AG08395 (cell line): ENCODE measurements at places on chromosomes 11 and 22.
A peak's percentile ranks its signal among the peaks of the same experiment; 100 is the strongest.

GRCh38 chr11:69918938-69919650 lies 99.9 kb upstream of the FGF3 start:
- DNase-seq, result peak; percentile 76

- DNase-seq, result no peak
Observed at GRCh38 chr22:49671331-49672013, 156.2 kb downstream of the BRD1 start.

DNA sequence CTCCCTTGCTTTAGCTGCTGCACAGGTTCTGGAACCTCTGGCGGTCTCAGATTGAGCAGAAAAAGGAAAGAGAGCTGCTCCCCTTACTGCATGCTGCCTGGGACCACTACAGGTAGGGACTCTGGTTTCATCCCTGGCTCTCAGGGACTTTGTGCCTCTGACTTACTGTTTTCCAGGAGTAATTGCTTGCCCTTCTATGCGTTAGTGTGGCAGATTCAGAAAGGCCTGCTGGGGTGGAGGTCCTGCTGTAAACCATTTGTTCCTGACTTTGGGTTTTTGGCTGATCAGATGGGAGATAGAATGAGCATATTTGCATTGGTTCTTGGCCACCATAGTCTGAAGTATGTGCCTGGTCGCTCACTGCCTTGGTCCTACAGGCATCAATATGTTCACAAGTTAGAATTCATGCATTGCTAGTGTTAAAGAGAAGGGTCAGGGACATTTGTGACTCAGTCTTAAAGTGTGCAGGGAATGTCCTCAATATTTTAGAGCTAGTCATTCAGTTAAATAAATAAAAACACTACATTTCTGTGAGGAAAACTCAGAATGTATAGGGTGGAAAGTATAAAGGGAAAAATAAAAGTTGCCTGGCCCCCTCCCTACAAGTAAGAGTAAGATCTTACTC lies 78.0 kb downstream of the PISD start:
- DNase-seq, result peak; percentile 56

GRCh38 chr11:110862407-110862806 lies 150.2 kb upstream of the ARHGAP20 start:
- no peak for DNase-seq

DNA sequence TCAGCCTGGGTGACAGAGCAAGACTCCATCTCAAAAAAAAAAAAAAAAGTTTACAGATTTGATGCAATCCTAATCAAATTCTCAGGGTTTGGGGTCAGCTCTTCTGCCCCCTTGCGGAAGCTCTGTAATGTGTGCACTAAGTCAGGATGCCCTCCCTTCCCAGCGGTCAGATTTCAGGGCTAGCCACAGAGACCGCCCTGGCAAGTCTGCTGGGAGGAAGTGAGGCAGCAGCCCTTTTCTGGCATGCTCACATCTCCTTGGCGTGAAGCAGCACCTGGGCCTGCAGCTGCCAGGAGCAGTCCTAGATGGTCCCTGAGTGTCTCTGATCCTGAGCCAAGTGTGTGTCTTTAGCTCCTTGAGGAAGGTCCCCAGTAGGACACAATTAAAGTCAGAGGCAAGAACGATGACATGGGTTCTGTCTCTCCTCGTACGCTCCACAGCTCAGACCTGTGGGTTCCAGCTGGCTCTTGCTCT lies 10.9 kb upstream of the APOBEC3C start:
- DNase-seq, result peak; percentile 92

- peak; percentile 84 for DNase-seq
Observed at GRCh38 chr11:116882386-116882785, 45.0 kb upstream of the APOA1 start.

DNA sequence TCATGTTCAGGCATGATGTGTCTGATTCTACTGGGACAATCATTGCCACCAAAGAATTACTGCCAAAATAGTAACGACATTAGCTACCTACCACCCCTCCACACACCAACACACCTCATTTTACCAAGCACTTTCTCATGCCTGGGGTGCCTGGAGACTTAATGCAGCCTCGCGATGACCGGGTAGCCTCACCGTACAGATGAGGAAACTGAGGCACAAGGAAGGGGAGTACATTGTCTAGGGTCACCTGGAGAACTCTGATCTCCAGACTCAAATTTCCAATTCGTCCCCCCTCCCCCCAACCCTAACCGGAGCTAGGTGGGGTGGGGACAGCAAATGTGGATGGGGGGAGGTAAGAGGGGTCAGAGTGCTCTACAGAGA lies 2.7 kb upstream of the RTN4RL2 start:
- no peak for DNase-seq

DNA sequence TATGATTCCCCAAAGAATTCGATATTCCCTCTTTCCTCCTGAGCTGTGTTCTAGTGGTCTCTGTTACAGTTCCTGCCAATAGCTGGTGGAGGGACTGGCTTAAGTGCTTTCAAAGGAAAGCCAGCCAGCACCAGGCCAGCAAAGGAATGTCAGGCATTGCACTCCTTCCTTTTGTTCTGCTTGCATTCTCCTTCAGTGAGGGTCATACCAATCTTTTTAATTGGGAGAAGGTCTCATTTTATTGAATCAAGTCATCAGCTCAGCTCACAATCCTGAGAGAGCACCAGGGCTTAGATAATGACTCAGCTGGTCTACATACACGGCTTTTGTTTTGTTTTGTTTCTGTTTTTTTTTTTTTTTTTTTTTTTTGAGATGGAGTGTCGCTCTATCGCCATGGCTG lies 222.9 kb downstream of the NAV2 start:
- DNase-seq, result peak; percentile 86

- no peak for DNase-seq
Observed at GRCh38 chr11:40816976-40817375, 642.5 kb downstream of the LRRC4C start.

- no peak for DNase-seq
Observed at GRCh38 chr11:104705490-104706190, 192.6 kb downstream of the CASP12 start.

DNA sequence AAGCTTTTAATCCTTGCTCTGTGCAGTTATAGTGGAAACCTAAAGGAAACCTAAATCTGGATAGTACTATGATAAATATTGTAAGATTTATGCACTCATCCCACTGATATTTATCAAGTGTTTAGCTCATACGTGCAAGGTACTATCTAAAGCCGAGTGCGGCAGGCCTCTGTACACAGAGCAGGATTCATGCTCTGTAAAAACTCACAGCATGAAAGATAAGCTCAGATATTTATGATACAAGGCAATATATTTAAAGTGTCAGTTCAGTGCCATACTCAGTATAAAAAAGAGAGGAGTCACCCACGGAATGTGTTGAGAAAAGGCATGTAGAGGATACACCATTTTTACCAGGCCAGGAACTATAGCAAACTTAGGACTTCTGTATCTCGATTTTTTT lies 66.2 kb downstream of the MAML2 start:
- DNase-seq, result no peak

- peak; percentile 29 for DNase-seq
Observed at GRCh38 chr11:27722953-27723344, 22.7 kb upstream of the BDNF start.

DNA sequence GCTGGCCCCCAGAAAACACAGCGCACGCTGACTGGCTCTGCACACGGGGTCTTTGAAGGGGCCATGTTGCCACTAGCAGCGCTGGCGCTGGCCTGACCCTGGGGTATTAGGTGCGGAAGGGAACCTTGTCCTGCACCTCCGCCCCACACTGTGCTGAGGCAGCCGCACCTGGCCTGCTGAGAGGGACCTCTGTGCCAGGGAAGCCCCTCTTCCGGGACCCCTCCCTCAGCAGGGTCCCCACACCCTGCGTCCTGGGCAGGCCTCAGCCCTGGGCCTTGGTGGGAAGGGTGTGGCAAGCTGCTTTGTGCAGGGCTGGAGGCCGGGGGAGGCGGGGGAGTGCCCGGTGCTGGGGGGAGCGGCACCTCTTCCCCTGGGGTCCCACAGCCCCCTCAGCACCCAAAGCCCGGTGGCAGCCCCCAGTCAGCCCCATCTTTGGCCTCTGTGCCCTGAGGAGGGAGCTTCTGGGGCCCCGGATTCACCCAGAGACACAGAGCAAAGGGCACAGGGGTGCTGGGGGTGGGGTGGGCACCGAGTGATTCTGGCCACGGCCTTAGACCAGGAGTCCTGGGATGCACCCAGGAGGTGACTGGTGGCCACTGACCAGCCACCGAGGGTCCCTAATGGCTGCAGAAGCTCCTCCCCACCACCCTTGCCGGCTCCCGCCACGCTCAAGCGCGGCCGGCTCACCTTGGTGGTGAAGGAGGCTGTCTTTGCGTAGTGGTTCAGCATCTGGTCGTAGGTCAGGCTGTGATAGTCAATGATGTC lies 11.4 kb downstream of the TTLL8 start:
- no peak for DNase-seq

DNA sequence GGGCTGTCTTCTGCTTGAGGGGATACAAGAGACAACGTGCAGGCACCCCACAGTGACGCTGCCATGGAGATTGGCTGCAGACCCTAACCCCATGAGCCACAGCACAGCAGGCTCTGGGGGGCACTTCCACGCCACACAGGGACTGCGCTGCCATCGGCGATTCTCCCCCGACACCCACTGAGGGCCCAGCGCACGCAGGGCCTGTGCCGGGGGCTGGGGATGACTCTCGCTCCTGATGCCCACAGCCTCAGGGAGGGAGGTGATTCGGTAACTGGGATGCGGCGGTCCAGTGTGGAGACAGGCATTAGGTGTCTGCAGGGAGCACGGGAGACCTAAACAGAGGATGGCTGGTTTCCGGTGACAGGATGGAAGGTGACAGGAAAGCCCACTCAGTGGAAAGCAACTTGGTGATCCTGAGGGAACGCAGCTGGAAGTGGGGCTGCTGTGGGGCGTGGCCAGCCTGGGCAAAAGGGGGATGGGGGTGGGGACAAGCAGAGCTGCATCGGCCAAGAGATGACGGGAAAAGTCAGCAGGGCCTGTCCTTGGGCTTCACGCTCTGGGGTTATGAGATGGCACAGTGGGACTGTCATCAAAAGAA lies 37.7 kb downstream of the EFCAB6 start:
- DNase-seq, result no peak

- no peak for DNase-seq
Observed at GRCh38 chr11:6300325-6300724, 20.0 kb downstream of the CAVIN3 start.
